ENCODE measurements at places on chromosomes 5 and 9. TPM values are rescaled to one million over a fixed set of nuclear protein-coding genes. Genes with fewer than 3 reads are reported as not detected.

GRCh38 chr9:88076286-88077070 lies 61.8 kb downstream of the SPATA31C2 start:
- DNase-seq: peak; percentile 84

DNA sequence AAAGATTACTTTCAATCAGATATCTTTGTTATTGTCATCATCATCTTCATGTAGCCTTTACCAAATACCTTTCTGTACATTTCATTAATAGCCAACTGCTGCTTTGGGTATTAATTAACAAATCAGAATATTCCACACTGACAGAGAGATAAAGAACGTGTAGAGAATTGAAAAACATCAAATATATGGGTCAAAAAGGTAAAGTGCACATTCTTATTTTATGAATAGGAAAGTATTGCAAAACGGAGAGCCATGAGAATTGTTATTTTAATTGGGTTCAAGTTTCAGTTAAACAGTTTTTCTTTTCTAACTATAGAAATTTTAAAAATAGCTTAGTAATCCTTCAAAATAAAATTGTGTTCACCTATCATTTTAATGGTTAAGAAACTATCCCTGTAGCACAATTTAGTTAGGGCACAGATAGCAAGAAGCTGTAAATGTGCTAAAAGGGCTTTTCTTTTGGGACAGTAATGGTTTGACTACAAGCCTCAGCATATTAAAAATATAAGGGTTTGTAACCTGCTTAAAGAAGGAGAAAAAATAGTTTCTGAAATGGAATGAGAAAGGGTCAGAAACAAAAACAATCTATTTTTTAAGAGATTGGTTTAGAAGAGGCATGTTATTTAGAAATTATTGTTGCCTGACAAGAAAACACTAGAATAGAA lies 62.9 kb downstream of the PDE4D start:
- DNase-seq: no peak

- DNase-seq: no peak
These were observed 90.4 kb downstream of the LHX2 start for GRCh38 chr9:124101969-124102345.

The CYLC2 gene
- polyA plus RNA-seq: not detected

The TAF1L gene
- 0.07 TPM for polyA plus RNA-seq

The OCLN gene
- 45.9 TPM for polyA plus RNA-seq

DNA sequence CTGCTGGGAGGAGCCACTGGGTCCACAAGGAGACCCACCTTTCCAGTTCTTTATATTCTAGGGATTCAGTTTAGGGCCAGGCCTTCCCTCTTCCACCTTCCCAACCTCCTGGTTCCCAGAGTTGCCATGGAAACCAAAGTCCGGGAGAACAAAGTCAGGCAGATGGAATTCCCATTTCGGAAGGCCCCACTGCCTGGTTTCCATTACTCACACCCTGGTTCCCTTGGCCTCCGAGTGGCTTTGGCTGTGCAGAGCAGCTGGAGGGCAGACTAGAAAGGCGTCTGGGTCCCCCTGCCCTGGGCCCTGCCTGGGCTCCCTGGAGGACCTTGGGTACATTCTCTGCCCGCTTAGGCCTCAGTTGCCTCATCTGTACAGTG lies 136.1 kb downstream of the RGS3 start:
- no peak for DNase-seq

DNA sequence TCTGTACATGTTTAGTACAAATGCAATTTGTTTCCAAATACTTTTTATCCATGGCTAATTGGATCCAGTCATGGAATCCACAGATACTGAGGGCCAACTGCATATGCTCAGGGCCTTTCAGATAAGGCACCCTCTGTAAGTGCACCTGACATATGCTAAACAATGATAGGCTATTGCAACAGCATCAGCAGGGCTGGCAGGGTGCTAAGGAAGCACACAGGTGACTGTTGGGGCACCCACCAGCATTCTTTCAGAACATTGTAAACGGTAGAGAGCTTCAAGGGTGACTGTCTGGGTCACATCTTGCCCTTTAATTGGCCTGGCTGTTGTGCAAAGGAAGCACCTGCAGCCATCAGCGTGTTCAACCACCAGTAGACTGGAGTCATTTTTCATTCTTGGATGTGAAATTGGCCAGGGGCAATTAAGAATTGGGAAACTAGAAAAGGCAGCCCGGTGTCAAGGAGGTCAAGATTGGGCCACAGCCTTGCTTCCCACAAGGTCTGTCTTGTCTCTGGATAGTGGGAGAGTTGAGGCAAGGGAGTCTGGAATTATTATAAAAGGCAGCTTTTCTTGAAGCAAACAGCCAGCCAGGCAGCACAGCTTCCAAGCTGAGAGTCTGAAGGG lies 129.3 kb upstream of the RAI14 start:
- DNase-seq: no peak

The TMEM171 gene
- not detected for polyA plus RNA-seq

- DNase-seq: no peak
These were observed 32.4 kb downstream of the IRF1 start for GRCh38 chr5:132458226-132458560.

DNA sequence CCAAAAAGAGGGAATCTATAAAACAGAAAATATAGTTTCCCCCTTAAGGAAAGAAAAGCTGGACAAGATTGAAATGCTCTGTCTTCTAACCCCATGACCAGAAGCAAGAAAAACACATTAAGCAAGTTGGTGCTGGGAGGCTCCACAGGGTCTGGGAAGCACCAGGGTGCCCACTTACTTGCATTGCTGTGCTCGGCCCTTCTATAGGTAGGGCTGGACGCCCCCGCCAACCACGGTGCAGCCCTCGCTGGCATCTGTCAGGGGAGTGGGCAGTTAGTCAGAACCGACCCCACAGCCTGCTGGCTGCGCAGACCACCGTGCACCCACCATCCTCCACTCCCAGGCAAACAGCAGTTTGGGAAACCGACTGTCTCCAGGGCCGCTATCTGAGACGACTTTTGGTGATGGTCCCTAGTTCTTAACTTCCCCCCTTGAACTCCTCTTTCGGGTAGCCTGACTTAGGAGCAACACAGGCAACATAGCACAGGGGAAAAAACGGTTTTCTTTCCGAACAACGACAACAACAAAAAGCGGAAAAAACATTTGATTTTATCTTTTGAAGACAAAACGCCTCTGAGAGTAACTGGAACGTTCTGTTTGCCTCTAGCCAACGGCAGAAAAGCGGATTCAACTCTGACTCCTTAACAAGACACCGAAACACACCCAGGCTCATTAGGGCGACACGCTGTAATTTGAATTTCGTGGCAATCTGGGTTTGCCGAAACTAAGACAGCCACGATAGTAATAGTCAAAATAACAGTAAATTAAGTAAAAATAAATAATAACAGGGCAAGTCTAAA lies 3.9 kb downstream of the IRX2 start:
- no peak for DNase-seq
